ENCODE measurements at places on chromosomes 7 and 10. TPM values are rescaled to one million over a fixed set of nuclear protein-coding genes. Genes with fewer than 3 reads are reported as not detected.

Gene LIPJ
- 0.16 TPM for total RNA-seq

Gene TMEM273
- 8.0 TPM for total RNA-seq

Gene ACTA2
- 2,836 TPM for total RNA-seq

Gene HOXA6
- total RNA-seq, result 10.0 TPM

Gene SVIL
- total RNA-seq, result 669 TPM

Gene LRRC17
- 1.4 TPM for total RNA-seq

Gene FOXI2
- not detected for total RNA-seq

DNA sequence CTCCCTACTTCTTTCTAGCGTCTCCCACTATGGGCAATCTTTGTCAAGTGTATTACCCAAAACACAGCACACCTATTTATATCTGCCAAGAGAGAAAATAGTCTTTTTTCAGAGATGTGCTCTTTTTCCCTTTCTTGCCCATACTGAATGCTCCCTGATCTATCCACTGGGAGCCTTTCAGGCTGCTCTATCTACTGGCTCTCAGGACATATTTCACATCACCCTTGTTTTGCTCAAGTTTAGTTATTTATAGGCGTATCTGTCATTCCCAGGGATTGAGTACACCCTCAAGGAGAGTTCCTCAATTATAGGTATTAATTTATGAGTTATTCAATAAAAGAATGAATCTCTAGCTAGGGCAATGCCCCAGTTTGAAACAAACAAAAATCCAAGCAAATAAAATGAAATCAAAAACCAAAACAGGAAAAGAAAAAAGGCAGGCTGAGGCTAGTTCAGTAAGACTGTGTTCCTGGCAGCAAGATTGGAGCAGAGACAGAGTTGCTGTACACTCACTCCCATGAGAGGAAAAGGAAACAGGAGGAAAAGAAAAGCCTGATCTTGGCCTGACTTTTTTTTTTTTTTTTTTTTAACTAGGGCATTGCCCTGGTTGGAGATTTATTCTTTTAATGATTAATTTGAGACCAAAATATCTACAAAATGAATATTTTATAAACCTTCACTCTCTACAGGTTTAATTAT lies 665.9 kb upstream of the PCDH15 start:
- no peak for DNase-seq

DNA sequence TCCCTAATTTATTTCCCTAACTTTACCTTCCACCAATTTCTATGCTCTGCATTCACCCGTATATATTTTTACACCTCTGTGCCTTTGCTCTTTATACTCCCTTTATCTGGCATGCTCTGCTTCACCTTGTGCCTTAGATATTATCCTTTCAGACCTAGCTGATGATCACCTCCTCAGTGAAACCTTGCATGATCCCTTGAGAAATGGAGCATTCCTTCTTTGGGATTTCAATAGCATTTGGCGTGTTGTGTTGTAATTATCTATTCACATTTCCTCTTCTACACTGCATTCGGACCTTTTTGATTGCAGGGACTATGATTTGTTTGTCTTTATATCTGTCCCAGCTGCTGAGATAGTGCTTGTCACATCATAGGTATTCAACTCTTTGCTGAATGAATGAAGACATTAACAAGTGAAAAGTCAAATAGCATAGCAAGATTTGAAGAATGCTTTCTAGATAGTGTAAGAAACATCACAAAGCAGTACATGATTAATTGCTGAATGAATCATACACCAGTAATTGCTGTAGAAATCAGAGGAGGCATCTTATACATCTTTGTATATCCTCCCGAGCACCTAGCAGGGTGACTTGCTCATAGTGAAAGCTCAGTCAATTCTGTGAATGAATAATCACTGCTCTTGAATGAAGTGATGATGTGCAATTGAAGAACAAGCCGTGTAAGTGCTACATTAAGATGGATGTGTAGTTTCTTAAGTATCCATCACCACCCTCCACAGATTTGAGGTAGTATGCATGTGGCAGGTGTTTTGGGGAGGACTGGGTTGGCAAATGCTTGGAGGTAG lies 2.0 kb upstream of the TM9SF3 start:
- no peak for DNase-seq

DNA sequence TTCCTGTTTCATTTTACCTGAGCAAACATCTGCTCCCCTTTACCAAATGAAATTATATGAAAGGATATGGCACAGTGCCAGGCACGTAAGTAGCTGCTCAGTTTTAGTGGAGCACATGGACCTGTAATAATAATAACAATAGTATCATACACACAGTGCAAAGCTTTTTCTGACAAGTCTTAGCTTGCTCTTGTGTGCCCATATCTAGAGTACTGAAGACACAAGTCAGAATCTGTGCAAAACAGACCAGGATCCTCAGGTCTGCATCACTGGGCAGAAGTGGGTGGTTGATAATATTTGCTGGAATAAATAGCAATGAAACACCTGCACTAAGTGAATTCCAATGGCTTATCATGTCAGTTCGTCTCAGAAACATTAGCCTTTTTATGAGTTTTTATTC lies 85.5 kb upstream of the DKK1 start:
- no peak for DNase-seq

DNA sequence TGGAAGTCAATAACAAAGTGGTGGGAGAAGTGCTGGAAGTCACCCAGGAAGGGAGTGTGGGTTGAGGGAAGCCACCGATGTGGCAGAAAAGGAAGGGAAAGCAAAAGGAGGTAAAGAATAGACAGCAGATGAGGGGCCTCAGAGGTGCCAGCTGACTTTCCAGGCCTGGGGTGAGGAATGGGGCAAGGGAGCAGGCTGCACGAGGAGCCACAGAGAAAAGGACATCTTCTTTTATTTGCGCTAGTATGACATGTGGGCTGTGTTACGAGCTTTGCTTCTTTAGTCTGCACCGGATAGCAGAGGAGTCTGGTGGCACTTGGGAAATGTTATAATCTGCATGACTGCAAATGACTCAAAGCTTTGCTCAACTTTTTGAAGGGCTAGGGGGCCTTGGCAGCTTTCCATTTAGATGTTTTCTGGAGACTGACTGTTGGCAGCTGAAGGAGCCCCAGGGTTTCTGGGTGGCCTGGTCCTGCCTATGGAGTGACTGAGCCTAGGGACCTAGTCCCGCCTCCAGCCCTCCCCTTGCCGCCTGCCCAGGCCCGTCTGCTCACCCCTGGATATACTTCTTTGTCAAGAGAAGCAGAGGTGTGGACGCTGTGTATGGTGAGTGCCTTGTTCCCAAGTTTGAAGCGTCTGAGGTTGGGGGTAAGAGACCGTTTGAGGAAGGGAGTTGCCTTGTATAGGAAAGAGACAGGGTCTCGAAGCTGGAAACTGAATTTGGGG lies 5.1 kb downstream of the PRXL2A start:
- DNase-seq, result no peak

- DNase-seq, result no peak
Measured at GRCh38 chr7:95693551-95694333, 78.6 kb upstream of the DYNC1I1 start.

DNA sequence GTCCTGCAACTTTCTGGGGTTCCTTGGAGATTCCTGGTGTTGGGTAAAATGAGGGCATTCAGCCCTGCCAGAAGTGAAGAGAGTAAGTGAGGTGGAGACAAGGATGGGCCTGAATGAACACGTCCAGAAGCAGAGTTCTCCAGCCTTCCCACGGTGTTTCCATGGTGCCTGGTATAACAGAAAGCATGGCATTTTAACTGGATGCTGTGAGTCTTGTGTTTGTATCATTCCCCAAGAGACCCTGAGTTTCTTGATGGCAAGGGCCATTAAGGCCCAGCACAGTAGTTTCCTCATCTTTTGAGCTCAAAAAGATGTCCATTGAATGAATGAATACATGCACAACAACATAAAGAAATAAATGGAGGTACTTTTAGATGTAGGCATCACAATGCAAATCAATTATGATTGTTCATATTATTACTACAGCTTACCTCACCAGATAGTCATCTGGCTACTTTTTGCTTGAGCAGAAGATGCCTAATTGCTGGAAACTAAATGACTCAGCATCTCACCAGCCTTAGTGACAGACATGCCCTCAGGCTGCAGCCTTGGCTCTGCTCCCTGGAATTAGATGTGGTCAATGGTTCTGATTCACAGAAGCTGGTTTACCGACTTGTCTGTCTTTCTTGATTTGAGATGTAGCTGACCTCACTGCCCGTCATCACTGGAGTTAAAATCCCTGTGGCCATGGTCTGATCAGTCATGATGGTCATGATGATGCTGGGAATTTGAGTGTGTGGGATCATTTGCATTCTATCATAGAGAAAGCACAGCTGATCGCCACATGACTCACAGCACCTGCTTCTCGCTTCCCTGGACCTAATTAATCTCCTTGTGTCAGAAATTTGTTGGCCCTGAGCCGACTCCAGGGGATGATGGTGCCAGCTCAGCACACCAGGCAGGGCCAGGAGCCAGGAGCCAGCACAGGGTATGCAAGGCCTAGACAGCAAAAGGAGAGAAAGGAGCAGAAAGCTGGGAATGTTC lies 83.9 kb downstream of the CXCL12 start:
- no peak for DNase-seq

DNA sequence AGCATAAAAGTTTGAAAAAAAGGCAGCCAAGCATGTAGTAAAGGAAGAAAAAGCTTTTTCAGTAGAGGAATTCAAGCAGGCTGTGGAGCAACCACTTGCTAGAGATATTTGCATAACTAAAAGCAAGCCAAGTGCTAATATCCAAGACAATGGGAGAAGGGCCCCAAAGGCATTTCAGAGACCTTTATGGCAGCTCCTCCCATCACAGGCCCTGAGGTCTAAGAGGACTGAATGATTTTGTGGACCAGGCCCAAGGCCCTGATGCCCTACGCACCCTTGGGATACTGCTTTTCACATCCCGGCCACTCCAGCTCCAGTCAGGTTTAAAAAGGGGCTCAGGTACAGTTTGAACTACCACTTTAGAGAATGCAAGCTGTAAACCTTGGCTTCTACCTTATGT lies 261.7 kb upstream of the SEMA3C start:
- DNase-seq, result no peak

GRCh38 chr7:41890631-41891274 lies 187.9 kb upstream of the INHBA start:
- DNase-seq, result no peak

DNA sequence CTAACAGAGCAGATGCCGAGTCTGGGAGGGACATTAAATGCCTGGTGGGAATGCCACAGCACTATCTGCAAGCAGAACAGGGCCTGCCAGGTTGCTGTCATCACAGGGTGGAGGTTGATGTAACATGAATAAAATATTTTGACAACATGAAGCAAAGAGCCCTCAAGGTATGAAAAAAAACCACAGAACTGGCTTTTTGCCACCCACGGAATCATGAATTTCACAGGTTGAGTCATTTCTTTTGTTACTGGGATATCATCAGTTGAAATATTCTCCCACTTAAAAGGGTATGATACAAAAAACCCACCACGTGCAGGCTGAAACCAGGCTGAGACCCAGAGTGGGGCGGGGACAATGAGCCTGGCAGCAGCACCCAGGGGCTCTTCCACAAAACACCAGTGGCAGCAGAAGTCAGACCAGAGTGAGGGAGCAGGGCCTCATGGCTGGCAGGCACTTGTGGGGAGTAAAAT lies 220.1 kb downstream of the TNS3 start:
- no peak for DNase-seq

DNA sequence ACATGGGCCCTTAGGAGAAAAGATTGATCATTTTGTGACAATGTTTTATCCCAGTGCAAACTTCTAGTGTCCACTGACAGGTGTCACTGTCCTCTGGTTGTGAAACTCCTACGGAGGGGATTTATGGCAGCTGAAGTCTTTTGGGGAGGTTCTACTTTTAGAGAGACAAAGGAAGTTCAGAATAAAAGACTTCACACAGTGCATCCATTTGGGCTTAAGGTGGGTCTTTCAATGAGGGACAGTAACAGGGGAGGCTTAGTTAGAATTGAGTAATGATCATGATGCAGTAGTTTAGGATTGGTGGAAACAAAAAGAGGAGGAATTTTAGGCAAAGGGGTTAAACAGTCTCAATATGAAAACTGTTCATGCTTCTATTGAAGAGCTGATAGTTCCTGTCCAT lies 501.1 kb upstream of the NRP1 start:
- no peak for DNase-seq

DNA sequence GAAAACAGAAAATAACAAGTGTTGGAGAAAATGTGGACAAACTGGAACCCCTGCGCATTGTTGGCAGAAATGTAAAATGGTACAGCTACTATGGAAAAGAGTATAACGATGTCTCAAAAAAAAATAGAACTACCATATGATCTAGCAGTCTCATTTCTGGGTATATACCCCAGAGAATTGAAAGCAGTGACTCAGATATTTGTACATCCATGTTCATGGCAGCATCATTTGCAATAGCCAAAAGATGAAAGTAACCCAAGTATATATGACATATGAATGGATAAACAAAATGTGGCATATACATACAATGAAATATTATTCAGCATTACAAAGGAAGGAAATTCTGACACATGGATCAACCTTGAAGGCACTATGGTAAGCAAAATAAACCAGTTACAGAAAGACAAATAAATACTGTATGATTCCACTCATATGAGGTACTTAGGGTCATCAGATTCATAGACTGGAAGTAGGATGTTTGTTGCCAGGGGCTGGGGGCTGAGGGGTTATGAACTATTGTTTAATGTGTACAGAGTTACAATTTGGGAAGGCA lies 4.9 kb downstream of the NRCAM start:
- DNase-seq, result no peak

DNA sequence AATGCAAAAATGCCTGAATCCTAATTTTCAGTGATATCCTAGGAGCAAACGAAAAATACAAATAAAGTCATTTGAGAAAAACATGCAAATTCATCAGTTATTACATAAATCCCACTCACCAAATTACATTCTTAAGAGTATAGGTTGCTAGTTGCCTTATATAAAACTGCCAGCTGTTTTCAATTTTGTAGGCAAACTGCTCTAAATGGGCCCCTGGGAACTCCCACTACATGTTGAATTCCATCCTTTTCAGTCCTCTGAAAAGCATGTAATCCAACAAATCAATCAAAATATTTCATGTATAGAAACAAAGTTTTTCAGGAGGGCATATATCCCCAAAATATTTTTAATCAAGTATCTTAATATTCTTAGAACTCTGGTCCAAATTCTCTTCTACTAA lies 2.1 kb upstream of the JMJD1C start:
- no peak for DNase-seq

DNA sequence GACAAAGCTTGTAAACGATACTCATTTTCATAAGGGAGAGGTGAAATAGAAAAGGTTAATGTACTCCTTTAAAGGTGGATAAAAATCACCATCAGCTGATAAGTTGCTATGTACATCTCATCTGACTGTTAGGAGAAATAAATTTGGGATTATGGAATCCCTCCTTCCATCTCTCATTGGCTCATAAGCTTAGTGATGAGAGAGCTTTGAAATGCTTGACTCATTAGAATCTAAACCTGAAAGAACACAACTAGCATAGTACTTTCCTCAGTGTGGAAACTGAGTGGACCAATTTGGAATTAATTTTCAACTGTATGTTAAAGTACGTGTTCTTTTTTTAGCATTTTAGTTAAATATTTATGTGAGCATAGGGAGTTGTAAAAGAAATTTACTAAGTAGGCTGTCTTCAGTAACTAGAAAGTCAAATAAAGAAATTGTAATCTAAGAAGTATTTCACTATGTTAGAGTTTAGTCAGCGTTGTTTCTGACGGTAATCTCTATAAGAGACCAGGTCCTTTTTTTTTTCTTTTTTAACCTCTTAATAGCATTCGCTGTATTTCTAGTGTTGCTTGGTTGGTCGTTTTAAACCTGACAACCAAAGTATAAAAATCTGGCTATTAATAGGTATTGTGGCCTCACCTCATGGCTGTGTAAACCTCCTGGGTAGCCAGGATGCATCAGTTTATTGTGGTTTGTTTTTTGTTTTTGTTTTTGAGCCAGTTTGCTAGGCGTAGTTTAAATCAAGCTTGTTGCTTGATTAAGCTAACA lies 34.4 kb downstream of the FHIP2A start:
- DNase-seq, result no peak

All from sigmoid colon (tissue), 7 donors.